ENCODE measurements at places on chromosomes 1 and 21.
A peak's percentile ranks its signal among the peaks of the same experiment; 100 is the strongest.

GRCh38 chr1:54305906-54306514, 100.2 kb downstream of the SSBP3 start:
- DNase-seq = no peak

DNA sequence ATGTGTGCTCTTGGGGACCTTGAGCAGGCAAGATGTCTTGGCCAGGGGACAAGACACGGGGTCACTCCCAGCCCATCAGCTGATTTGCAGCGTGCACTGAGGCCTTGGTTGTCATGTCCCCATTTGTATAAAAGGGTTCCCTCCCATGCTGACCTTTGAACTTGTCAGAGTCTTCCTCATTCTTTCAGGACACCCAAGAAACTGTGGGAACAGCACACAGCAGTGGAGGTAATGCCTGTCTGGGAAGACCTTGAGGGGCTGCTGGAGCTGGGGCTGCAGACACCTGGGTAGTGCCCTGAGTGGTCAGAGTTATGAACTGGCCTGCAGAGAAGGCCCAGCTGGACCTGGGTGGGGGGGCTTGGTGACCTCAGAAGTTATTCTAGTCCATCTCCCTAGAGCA, 46.4 kb downstream of the FAAH start:
- no peak for DNase-seq

GRCh38 chr1:3570066-3570986, 41.0 kb downstream of the MEGF6 start:
- DNase-seq = no peak

DNA sequence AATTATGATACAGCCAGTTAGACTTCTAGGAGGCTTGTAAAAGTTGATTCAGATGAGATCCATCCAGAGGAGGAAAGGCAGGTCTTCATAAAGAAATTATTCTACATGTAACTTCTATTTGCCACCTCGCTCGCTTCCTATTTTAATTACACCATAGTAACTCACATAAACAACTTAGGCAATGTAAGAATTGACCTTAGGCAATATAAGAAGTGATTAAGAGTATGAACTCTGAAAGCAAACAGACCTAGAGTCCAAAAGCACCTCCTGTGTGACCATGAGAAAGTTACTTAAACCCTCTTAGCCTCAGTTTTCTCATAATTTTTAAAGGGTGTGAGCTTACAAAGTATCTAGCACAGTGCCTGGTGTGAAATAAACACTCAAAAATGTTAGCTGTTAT, 192.7 kb upstream of the NFIA start:
- no peak for DNase-seq

GRCh38 chr21:43352568-43353281, 74.2 kb downstream of the SIK1 start:
- no peak for DNase-seq

GRCh38 chr1:225695578-225696337, 42.8 kb upstream of the ENAH start:
- no peak for DNase-seq

- no peak for DNase-seq
Measured at GRCh38 chr1:8025671-8026144, 401 bp downstream of the ERRFI1 start.

- DNase-seq = no peak
Measured at GRCh38 chr21:10464975-10465374, 56.4 kb upstream of the TPTE start.

- no peak for DNase-seq
Measured at GRCh38 chr1:43711524-43712386, 4.4 kb downstream of the ST3GAL3 start.

GRCh38 chr1:22228505-22228911, 85.6 kb upstream of the WNT4 start:
- no peak for DNase-seq

GRCh38 chr1:212485913-212486618, 53.3 kb downstream of the NENF start:
- peak; percentile 98 for DNase-seq

- no peak for DNase-seq
Measured at GRCh38 chr1:226046240-226046639, 16.3 kb upstream of the H3-3A start.

GRCh38 chr1:45317166-45317565, 9.5 kb upstream of the HPDL start:
- peak; percentile 22 for DNase-seq

- DNase-seq = peak; percentile 38
Measured at GRCh38 chr1:247443641-247444040, 14.3 kb downstream of the OR2B11 start.

- DNase-seq = no peak
Measured at GRCh38 chr1:100959502-100960060, 63.7 kb downstream of the SLC30A7 start.

DNA sequence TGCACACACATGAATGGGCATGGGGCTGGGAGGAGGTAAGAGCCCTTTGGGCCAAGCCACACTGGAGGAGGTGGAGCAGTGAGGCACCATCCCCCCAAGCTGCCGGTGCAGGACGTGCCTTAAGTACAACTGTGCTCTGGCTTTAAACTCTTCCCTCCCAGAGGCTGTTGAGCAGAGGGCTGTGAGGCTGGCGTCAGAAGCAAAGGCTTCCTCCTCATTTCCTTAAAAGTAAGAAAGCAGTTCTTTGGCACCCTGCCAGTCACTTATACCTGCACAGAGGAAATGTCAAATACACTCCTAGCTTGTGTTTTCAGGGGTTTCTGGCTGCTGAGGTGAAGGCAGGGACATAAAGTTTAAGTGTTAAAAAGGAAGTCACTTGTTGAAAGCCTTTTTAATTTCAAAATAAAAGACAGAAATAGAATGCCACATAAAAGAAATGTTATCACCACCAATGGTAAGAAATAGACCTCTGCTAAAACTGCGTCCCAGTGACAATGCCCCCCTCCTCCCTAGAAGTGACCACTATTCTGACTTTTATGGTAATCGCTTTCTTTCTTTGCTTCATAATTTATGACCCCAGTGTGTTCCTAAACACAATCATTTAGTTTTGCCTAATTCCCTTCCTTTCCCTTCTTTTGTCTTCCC, 33.0 kb downstream of the LAMC2 start:
- peak; percentile 57 for DNase-seq

DNA sequence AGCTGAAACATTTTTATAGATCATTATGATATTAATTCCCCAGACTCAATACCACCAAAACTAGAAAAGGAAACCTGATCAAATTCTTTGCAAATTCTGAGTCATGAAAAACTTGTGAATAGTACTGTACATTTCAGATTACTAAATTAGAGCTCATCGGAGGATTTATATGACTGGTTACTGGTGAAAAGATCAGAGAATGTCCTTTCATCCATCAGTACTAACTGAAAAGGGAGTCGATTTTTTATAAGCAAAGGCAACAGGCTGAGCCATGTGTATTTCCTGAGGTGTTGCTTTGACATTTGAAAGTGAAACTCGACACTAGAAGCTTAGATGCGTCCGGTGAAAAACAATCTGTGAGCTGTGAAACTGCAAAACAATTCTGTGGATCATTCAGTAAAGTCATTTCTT, 155.7 kb downstream of the TNFSF18 start:
- no peak for DNase-seq

DNA sequence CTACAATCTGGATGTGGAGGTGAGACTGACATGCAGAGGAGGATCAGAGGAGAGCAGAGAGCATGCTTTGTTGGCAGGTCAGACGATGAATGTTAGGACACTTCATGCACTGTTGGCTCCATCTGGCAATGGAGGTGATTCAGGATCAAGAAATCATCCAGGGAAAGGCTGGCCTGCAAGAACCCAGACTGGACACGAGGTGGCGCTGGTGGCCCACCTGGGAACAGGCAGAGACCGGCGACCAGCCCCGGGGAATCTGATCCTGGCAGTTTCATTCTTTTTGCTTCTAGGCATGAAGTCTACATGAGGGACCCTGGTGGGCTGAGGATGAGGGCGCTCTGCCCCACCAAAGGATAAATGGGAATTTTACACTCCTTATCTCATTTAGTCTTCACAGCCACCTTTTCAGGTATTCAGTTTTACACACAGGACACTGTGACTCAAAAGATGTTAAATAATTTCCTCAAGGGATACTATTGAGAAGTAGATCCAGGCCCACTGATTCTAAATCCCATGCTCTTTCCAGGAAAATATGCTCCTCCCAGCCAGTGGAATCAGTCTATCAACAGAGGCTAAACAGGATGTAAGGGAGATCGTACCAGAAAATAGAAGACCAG, 26.2 kb upstream of the SCMH1 start:
- DNase-seq = peak; percentile 88

- no peak for DNase-seq
Measured at GRCh38 chr1:220067269-220068204, 21.2 kb upstream of the EPRS1 start.

- no peak for DNase-seq
Measured at GRCh38 chr1:3011631-3012455, 9.4 kb upstream of the ACTRT2 start.

- DNase-seq = no peak
Measured at GRCh38 chr1:205950280-205950679, 7.0 kb upstream of the SLC26A9 start.

GRCh38 chr1:169015464-169015863, 91.0 kb upstream of the ATP1B1 start:
- no peak for DNase-seq

- DNase-seq = no peak
Measured at GRCh38 chr1:9714257-9714718, 62.8 kb downstream of the PIK3CD start.

DNA sequence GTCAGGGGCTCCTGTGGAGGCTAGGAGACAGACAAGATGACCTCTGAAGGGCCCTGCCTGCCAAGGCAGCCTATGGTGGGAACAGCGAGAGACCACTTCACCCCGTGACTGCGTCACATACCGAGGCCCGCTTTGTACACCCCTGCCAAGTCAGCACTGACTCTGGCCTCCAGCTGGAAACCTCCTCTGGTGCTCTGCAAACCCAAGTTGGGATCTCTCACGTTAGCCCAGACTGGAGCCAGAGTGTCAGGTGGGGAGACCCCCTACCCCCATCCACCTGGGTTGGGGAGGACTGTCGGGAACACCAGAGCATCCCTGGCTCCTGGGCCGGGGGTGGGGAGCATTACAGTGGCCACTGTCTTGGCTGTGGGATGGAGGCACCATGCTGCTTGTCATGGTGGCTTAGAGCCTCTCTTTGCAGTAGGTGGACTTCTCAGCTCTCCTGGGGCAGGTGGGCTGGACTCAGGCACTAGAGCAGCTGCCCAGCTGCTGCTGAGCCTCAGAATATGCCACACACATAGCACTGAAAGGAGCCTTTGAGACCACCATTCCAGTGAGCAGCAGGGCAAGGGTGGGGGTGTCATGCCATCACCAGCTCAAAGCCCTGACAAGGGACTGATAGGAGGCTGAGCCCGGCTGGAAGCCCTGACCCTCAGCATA, 50.4 kb downstream of the ELK4 start:
- peak; percentile 38 for DNase-seq

DNA sequence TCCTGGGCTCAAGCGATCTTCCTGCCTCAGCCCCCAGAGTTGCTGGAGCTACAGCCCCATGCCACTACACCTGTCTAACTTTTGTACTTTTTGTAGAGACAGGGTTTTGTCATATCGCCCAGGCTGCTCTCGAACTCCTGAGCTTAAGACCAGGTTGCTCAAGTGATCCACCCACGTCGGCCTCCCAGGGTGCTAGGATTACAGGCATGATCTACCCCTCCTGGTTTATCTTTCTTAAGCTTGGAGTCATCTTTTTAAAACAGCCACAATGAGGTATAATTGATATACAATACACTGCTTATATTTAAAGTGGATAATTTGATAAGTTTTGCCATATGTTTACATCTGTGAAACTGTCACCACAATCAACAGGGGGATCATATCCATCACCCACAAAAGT, 25.4 kb upstream of the WDR26 start:
- no peak for DNase-seq

GRCh38 chr1:214379236-214379970, 98.4 kb downstream of the SMYD2 start:
- DNase-seq = no peak

DNA sequence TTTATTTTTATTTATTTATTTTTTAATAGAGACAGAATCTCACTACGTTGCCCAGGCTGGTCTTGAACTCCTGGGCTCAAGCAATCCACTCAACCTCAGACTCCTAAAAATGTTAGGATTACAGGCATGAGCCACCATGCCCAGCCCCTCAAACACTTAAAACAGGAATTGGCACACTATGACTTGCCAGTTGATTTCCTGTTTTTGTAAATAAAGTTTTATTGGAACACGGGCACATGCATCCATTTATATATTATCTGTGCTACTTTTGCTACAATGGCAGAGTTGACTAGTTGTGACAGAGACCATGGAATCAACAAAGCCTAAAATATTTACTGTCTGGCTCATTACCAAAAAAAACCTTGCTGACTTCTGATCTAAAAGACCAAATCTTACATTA, 16.0 kb upstream of the YRDC start:
- no peak for DNase-seq

DNA sequence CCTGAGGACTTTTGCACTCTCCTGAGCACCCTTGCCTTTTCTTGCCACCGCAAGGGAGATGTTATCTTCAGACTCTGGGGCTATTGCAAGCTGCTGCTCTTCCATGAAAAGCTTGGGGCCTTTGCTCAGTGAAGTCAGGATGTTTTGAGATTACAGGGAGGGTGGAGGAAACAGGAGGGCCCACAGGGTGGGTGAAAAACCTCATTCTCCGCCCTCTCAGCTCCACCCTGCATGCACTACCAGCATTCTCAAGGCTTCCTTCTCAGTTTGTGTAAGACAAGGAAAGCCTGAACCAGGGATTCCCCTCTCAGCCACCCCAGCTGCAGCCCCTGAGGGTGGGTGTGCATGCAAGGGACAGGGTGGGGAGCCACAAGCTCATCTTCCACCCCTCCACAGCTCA, 25.8 kb upstream of the ZNF648 start:
- no peak for DNase-seq

DNA sequence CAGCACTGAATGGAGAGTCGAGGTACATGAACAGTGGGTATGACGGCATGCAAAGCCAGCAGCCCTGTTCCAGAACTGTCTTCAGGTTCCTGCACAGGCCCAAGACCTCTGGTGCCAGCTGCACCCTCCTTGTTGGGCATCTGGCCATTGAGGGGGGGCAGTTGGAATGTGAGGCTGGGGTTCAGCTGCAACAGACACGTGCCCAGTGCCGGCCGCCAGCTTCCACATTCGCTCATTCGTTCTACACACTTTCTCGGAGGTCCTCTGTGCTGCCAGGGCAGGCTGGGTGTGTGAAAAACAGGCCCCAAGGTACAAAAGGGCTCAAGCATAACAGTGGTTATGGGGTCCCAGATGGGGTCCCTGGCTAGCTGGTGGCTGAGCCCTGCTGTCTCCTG, 37.9 kb upstream of the SLC19A1 start:
- peak; percentile 45 for DNase-seq

DNA sequence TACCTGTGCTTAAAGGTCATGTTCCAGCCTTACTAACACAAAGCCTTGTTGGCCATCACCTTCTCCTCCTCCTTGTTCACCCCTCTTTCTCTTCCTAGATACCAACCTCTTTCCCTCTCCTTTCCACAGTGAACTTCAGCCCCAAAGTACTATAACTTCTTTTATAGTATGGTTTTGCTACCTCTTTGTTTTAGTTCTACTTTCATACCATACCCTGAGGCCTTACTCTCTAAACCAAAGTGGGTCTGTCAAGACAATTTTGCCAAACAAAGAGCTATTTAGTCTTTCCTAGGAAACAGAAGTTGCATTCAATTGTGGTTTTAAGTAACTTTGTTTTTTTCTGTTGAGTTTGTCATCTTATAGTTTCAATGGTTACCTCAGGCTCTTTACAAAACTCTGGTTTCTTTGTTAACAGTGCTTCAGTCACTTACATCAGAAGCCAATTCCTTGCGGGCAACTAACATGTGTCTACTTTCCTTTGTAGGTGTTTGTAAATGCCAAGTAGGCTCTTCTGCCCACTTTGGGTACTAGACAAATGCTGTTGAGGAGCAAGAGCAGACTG, 623.9 kb upstream of the PKN2 start:
- DNase-seq = no peak

- no peak for DNase-seq
Measured at GRCh38 chr1:4153571-4153970, 253.5 kb upstream of the C1orf174 start.

- DNase-seq = no peak
Measured at GRCh38 chr1:227035316-227035715, 95.2 kb downstream of the COQ8A start.
